ENCODE measurements at places on chromosomes 6 and 20.

GRCh38 chr6:110270165-110270564, 88.0 kb downstream of the METTL24 start:
- no peak for DNase-seq

DNA sequence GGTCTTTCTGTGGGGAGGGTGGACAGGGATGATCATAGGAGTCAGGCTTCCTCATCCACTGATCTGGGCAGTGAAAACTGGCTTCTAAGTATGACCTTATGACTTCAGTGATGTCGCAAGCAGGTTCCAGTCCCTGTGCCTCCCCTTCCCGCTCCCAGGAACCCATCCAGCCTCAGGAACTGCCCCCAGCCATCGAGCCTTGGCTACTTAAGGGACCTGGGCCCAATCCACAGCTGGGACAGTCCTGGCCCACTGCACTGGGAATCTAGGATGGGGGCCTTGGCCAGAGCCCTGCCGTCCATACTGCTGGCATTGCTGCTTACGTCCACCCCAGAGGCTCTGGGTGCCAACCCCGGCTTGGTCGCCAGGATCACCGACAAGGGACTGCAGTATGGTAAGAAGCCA, at the start of gene LBP:
TSS of gene LBP (plus strand) at position 236 of the 405 bp plus-strand sequence. CDS start at position 271, 35 bp downstream.
- DNase-seq: no peak

GRCh38 chr6:15344831-15345230, 99.0 kb downstream of the JARID2 start:
- no peak for DNase-seq

GRCh38 chr6:44966449-44967092, 361.6 kb upstream of the RUNX2 start:
- DNase-seq: no peak

DNA sequence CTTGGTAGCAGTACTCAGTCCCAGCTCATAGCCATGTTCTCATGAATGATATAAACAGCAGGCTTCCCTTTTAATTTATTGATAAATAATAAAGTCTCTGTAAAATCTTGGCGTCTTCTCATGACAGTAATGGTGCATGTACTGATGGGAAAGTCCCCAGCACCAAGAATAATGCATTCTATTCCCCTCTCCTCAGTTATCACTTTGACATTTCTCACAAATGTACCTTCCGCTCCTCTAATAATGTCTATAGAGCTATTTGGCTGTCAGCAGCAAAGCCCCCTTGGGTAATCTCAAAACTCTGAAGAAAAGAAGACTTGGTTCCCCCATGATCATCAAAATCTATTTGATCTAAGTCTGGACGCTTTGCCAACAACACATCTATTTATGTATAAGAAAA, 185.0 kb upstream of the SPTLC3 start:
- DNase-seq: no peak

DNA sequence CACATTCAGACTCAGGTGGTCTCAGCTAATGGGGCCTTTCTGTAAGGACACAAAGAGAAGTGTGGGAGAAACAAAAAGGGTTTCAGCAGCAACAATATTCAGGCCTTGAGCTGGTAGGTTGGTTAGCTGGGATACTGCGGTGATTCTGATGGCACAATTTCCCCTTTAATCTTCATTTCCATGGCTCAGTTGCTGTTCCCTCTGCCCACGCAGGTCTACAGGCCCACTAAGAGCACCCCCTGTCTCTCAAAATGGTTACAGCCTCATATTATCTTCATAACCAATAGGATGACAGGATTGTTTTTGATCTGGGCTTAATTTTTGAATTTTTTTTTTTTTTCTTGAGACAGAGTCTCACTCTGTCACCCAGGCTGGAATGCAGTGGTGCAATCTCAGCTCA, 48.9 kb downstream of the MYB start:
- DNase-seq: no peak

DNA sequence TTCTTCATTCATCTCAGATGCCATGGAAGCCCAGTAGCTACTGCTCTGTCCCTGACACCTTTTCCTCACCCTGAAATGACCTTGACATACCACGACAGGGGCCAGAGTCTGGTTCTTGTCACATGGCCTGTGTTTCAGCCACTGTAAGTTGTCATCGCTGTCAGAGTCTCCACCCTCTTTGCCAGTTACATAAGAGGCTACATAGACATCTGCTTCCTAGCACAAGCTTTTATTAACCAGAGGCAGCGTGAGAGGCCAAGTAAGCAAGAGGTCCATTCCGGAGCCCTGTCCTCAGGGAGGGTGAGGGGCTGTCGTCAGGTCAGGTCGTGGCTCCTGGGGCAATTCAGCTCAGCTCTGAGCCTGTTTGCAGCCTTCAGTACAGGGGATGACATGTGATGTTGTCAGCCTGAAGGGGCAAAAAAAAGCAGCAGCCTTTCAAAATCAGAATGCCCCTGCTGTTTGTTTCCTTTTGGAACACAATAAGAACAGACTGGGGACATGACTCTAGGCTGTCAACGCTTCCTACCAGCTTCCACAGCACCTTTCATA, 146.3 kb downstream of the MTFR2 start:
- DNase-seq: no peak

GRCh38 chr20:46575937-46576461, 25.5 kb upstream of the OCSTAMP start:
- no peak for DNase-seq

All from GM13976 (cell line).